ENCODE measurements at places on chromosomes 2 and 18. TPM values are rescaled to one million over a fixed set of nuclear protein-coding genes. Genes with fewer than 3 reads are reported as not detected.
A peak's percentile ranks its signal among the peaks of the same experiment; 100 is the strongest.

- no peak for DNase-seq
Measured at GRCh38 chr2:209458008-209458979, 34.4 kb downstream of the MAP2 start.

DNA sequence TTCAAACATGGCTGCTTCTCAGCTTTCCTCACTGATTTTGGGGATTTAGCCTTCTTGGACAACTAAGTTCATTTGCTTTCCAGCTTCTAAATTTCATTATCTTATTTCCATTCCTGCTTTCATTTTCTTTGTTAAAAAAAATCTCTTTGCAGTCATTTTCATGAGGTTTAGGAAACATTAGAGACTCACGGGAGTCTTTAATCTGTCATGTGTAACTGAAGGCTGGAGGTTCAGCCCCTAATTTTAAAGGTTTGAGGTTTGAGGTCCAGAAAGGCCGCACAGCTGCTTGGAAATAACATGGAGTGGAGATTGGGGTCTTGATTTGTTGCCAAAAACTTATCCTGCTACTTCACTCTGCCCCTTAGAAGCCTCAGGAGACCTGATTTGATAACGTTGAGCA lies 30.3 kb downstream of the PROKR1 start:
- DNase-seq: no peak

DNA sequence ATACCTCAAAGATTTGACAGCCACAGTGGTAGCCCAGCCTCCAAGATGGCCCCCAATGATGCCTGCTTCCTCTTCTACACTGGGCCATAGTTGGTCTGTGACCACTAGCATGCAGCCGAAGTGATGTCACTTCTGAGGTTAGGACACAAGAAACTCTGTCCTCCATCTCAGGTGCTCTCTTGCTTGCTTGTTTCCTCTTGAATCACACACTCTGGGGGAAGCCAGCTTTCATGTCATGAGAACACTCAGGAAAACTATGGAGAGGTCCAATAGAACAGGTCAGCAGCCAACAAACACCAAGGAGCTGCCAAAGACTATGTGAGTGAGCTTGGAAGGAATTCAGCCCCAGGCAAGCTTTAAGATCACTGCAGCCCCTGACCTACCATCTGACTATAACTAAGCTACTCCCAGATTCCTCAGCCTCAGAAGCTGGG lies 3.3 kb upstream of the ADAM17 start:
- peak; percentile 98 for DNase-seq

The EVA1A gene
- total RNA-seq: 30.0 TPM

Measured in foreskin keratinocyte (primary cell).